ENCODE measurements at places on chromosomes 12 and 14.

GRCh38 chr14:102772781-102773570 is 4.3 kb upstream of the TRAF3 start:
- no peak for ATAC-seq

DNA sequence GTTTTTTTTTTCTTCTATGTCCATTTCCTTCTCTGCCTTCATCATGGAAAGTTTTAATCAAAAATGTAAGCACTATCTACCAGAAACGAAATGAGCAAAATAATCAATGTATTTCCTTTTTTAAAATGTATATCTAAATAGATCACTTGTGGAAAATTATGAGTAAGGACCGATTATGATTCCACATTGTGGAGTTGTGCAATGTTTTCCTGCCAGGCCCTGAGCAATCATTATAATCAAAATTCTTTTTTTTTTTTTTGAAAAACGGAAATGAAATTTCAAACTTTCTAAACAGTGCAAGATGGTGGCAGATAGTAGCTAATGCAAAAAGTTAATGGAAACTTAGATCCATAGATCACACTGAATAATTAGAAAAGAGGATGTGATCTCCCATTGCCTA is 1074.6 kb upstream of the TMEM132C start:
- ATAC-seq = no peak

DNA sequence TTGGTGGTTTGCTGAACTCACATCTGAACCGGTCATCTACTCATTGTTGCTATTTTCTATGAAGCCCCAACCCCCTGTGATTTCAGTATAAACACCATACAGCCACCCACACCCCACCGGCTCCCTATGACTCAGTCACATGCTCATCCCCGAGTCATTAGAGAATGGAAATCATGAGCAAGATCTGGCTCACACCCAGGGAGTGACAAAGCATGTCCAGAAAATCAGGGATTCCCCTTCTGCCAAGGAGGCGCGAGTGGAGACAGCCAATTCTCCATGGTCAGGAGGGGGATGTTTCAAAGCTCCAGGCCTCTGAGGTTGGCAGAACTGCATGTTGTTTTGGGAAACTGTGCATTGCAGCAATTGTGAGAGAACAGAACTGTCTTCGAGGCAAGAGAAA is 657.5 kb upstream of the TBX3 start:
- peak; percentile 84 for ATAC-seq

DNA sequence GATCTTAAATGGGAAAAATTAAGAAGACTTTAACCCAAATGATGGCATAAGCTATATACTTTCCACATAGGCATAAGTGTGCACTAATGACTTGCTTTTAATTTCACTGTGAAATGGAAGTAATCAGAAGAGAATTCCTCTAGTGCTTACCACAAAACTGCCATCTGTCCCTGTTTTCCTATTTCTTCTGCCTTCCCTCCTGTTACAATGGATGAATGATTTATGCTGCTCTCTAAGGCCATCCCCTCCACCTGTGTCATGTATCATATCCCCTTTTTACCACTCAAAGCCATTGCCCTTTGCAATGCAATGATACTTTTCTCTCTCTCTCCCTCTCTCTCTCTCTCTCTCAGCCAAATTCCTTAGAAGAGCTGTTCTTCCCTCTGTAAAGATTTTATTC is 109.1 kb downstream of the C12orf50 start:
- no peak for ATAC-seq

GRCh38 chr12:115396567-115396966 is 712.6 kb upstream of the TBX3 start:
- no peak for ATAC-seq

- ATAC-seq = peak; percentile 74
Observed at GRCh38 chr12:70535896-70536374, 101.3 kb downstream of the PTPRB start.

DNA sequence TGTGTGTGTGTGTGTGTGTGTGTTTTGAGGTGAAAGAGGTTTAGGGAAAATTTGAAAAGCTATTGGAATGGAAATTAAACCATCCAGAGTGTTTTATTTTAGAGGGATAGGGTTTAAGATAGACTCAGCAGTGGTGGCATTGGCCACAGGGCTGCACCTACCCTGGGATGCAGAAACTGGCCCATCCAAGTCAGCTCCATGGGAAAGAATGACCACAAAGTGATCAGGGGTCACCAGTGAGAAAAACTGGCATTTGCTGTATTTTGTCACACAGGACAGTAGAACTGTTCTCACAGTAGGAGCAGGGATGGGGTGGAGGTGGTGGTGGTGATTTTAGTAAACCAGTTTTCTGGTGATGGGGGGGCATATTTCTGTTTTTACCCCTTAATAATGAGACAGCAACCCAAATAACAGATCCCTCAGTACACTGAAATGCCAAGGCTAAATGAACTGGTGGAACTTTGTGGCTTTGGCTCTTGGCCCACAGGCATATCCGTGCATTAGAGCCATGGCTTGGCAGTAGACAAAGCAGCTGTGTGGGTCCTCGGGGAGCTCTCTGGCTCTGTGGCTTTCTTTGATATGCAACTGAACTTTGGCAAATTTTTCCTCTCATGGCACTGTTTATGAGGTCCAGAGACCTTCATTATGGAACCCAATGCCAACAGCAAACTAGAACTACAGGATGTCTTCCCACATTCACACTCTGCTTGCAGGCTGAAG is 348.3 kb downstream of the ZFP36L1 start:
- no peak for ATAC-seq

DNA sequence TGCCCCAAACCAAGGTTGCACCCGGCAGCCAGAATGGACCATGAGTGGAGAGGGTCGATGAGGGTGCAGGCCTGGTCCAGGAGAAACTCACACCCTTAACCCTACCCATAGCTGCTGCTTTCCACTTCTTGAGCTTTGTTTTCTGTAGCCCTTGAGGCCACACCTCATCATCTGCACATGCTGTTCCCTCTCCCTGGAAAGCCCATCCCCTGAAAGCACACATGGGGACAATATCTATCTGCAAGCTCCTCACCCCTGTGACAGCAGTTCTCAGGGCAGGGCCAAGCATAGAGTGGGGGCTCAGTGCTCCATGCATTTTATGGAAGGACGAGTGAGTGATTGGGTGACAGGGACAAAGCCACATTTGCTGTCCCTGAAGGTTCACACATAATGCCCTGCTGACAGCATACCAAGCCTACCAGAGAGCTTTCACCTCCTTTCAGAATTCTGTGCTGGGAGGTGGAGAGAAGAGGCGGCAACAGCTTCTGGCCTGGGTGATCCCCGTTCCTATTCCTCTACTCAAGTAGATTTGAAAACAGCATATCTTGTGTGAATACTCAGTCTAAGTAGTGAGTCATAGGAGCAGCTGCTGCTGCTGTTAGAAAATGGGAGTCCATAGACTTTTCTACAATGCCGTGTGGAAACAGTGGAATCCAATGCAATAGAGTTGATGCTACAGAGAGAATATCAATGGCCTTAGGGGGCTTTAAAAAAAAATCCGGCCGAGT is 44.6 kb downstream of the SRGAP1 start:
- no peak for ATAC-seq

DNA sequence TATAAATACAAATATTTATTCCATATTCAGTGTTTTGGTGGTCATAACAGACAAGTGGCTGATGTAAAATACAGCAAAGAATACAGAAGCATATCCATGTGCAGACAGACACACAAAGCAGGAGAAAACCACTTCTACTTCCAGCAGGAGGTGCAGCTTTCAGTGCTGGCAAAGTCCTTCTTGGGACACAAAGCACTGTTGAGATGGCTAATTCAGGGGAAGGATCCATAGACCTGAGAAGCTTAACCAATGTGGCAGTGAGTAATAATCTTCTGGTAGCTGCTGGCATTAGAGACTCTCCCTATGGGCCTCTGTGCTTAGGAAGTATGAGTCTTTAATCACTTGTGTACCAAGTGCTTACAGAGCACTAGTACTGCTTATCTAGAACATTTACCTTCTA is 26.8 kb downstream of the AMN1 start:
- ATAC-seq = no peak

DNA sequence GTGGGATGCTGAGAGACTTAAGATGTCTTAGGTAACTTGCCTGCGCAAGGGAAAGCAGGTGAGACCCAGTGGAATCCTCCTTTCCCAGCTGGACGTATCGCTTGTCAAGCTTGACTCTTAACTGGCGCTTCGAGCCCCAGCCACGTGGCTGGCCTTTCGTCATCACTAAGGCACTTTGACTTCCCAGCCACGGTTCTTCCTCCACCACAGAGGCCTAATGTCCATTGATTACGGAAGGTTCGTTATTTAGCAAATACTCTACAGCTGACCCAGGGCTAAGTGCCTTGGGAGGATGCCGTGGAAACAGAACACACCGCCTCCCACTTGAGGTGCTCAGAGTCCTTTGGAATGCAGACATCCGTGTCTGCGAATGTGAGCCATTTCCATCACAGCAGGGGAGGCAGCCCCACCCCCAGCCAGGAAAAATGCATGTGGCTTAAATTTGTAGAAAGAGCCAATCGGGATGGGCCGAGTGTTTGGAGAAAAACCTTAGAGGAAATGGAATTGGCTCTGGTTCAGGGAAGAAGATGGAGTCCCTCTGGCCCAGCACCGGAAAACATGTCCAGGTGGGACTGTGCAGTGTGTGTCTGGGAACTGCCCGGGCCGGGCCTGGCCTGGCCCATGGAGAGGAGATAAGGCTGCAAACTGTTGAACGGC is 115.7 kb downstream of the PLXNC1 start:
- ATAC-seq = no peak

DNA sequence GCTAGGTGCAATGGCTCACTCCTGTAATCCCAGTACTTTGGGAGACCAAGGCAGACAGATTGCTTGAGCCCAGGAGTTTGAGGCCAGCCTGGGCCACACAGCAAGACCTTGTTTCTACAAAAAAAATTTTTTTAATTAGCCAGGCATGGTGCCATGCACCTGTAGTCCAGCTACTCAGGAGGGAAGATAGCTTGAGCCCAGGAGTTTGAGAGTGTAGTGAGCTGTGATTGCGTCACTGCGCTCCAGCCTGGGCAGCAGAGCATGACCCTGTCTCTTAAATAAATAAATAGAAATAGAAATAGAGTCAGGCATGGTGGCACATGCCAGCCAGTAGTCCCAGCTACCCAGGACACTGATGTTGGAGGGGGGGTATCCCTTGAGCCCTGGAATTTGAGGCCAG is 36.7 kb upstream of the CLIP1 start:
- no peak for ATAC-seq

GRCh38 chr12:22050078-22050477 is 4.1 kb downstream of the CMAS start:
- no peak for ATAC-seq

- ATAC-seq = no peak
Observed at GRCh38 chr12:54535474-54535873, 13.9 kb upstream of the PDE1B start.

Data from gastroesophageal sphincter (tissue), 4 donors.